ENCODE measurements at places on chromosomes 16 and 17. TPM values are rescaled to one million over a fixed set of nuclear protein-coding genes. Genes with fewer than 3 reads are reported as not detected.
A peak's percentile ranks its signal among the peaks of the same experiment; 100 is the strongest.

GRCh38 chr17:74089869-74090464, 113.5 kb upstream of the RPL38 start:
- DNase-seq, result no peak

GRCh38 chr17:44779211-44780025, 20.6 kb downstream of the ADAM11 start:
- DNase-seq, result peak; percentile 93

Gene C17orf78
- polyA plus RNA-seq, result not detected

DNA sequence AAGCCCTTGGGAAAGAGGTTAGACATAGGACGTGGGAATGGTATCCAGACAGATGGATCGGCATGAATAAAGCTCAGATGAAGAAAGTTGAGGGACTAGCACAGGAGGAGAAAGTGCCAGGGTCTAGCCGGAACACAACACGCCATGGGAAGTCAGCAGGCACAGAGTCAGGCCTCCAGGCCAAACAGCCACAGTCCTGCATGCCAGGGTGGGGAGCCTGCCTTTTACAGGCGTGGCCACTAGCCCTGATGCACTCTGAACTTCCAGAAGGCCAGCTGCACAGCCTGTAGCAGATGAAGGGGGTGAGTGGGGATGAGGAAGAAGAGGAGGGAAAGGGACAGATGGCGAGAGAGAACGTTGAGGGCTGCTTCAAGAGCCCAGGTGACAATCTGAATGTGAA, 5.2 kb downstream of the B9D1 start:
- peak; percentile 40 for DNase-seq

GRCh38 chr16:87196231-87196630, 121.0 kb downstream of the C16orf95 start:
- DNase-seq, result peak; percentile 37

GRCh38 chr16:68400924-68401460, 47.3 kb downstream of the SMPD3 start:
- DNase-seq, result no peak

GRCh38 chr16:30458561-30459394, 13.1 kb upstream of the SEPHS2 start:
- peak; percentile 68 for DNase-seq

- DNase-seq, result no peak
These were observed 57.6 kb upstream of the NFAT5 start for GRCh38 chr16:69508033-69508755.

Gene GDPD1
- 2.1 TPM for polyA plus RNA-seq

DNA sequence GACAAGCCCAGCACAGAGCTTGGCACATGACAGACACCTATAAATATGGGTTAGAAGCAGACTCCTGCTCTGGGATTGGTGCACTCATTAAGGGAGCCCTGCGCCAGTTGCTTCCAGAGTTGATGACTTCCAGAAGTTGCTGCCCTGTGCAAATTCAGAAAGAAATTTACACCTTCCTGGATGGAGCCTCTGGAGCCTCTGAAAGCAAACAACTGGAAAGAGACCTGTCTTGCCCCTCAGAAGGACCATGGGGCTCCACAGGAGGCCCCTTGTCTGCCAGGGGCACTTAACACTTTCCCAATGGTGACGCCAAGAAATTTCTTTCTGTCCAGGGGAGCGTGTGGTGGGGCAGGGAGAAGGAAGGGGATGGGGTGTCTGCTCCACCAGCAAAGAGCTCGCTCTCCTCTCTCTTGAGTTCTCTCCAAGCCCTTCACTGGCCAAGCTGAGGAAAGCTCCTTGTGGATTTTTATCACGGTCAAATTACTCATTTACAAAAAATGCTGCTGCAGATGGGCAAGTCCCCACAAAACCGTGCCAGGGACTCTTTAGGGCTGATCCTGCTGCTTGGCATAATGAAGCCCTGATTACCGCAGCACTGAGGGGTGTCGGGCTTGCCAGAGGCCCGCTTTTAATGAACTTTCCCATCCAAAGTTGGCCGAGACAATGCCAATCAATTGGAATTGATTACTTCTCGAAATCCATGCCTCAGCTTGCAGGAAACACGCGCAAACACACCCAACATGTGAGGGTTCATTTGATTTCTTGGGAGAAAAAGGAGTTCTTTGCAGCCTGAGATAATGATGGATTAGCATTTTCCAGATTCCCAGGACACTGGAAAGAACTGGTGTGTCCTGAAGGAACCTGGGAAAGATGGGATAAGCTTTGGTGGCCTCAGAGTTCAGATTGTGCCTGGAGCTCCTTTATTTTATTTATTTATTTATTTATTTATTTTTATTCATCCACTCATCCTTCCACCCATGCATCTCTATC, 583.6 kb upstream of the CDH5 start:
- no peak for DNase-seq

All from sigmoid colon (tissue), 7 donors.